ENCODE measurements at places on chromosomes 16 and 17.

DNA sequence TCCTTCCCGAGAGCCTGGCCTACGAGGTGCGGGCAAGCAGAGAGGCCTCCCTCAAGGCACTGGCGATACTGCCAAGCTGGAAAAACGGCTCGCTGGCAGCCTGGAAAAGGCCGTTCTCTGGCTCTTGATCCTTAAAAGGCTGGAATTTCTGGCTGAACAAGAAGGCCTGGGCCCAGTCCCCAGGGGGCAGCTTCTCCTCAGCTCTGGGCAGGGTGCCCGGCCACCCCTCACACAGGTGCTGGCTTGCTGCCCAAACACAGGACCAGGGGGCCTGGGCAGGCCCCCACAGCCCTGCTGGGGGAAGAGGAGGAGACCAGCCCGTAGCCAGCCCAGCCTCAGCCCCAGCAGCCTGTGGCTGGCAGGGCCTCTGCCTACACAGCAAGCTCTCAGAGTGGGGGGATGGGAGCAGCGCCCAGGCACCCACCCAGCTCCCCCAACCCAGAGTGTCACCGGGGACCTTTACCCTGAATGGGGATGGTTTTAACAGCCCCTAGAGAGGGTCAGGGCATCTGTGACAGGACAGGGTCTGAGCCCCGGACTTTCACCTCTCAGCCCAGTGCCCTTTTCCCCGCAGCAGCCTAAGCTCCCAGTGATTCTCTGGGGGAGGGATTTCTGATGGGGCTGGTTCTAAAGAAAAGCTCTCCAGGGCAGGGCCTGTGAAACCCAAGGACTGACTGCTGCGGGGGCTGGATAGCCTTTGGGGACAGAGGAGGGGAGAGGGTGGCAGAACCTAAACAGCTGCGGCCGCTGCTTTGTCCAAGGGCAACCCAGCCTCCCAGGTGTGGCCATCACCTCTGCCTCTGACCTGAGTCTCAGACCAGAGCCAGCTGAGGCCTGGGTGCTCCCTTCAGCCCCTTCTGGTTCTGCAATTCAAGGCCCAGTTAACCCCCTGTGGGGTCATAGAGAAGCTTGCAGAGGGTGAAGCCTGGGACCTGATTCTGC lies 38.6 kb upstream of the TOB1 start:
- no peak for DNase-seq

- DNase-seq = peak; percentile 55
Observed at GRCh38 chr17:42819939-42820535, 4.0 kb downstream of the BECN1 start.

DNA sequence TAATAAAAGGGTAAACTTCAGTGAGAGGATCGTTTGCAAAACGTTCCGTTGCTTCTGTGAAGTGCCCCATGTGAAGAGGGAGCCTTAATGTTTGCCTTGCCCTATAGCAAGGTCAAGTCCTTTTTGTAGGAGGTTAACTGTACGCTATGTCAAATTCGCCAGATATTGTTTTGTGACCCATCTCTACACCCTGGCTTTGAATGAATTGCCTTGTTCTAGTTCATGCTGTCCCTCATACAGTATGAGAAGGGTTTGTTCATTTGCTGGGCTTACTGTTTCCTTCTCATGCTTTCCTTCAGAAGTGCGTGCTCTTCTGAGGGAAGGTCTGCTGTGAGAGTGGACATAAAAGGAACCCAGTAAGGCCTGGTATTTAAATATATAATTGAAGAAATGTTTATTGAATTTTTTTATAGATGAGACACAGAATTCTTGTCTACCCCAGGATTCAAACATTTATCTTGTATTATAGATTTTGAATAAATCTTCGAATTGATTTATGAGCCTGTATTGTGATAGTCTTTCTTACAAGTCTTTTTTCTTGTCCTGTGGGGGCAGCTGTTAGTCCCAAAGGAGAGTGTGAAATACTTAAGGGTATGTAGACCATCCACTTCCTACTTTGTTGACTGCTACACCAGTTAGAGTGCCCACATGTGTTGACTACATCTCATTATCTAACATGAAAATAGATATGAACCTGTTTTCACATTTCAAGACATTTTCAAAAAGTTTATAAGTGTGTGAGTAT lies 1.7 kb downstream of the MAP3K3 start:
- DNase-seq = no peak

DNA sequence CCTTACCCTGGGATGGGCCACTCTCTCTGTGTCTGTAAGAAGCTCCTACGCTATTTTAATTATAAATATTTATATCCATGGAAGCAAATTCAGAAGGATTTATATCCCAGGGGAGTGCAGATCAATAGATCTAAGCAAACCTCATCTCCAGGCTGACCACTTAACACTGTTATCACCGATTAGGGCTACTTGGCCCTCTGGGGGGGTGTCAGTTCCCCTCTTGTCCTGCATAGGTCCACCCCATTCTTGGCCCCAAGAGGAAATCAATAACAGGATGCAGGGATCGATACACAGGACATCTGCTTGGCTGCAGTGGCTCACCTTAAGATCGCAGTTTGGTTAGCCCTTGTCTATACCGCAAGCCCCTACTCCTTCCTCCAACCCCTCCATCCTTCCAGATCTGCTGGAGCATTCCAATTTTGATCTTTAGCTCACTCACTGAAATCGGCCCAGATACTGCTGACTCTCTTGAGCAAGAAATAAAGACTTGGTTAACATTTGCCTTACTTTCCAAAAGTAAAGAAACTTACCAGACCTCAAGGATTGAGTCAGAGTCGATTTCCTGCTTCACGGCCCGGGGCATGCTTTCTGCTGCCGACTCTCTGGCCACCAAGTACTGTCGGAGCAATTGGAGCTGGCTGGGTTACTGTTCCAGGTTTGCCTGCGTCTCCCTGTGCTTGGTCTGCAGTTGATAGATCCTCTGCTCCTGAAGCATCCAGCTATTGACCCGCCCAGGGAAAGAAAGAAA lies 112.3 kb upstream of the PMFBP1 start:
- no peak for DNase-seq

DNA sequence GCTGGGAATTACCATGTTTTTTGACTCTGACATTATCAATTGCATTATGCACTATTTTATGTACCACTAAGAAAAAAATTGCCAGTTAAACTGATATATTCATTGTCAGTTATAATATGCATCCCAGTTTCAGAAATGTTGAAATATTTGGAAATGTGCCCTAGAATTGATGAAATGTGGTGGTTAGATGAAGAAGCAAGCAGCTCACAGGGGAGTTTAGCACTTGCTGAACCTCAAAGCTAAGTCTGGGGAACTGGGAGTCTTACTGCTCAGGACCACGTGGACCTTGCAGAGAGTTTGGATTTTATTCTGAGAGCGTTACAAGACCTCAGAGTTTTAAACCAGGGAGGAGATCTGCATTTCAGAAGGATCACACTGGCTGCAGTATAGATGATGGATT lies 67.9 kb downstream of the TNRC6C start:
- no peak for DNase-seq

DNA sequence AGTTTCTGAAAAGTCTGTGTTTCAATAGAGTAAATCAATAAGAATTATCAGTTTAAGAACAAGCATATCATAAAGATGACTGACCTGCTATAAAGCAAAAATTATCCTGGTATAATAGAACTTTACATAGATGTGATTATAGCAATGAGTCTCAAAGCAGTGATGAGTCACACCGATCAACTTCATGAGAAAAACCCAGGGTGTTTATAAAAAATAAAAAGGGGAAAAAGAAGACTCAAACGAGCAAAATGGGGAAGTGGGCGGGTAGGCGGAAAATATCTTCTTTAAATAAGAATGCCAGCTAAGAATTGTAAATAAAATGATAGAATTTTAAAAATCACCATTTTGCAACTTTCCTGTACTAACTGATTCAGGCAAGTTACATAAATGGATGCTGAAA lies 46.8 kb downstream of the BRIP1 start:
- DNase-seq = peak; percentile 1

DNA sequence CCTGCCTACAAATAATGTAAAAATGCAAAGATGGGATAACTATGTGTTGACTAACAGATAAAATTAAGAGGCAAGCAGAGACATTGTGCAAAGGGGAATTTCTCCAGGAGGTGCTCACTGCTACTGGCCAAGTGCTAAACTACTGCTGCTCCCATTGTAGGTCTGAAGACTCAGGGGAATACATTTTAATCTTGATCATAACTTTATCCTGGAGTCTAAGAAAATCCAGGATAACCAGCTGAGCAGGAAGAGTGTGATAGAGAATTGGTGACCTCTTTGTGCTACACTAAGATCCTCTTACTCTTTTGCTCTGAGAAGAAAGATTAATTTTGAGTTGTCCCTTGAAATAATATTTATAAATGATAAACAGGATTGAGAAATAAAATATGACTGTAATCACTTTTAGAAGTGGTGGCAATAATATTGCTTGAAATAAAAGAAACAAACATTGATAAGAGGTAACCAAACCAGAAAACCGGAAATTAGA lies 5.9 kb downstream of the RNF43 start:
- no peak for DNase-seq

GRCh38 chr16:63157818-63158217 lies 1121.6 kb upstream of the CDH8 start:
- no peak for DNase-seq

GRCh38 chr17:3946711-3947235 lies 17.5 kb downstream of the ATP2A3 start:
- DNase-seq = no peak

DNA sequence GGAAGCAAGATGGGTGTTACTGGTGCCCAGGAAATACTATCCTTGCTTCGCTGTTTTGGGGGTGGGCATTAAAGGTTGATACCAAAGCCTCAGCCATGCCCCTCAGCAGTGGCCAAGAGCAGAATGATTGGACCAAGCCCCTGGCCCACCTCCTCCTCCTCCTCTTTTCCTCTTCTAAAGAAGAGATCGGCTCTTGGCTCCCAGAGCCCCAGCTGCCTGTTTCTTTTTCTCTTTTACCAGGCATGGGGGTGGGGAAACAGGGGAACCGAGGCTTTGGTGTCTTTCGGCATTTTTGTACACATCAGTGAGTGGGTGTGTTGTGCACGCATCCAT lies 5.8 kb downstream of the THRA start:
- no peak for DNase-seq

GRCh38 chr17:40645291-40645690 lies 2.3 kb downstream of the SMARCE1 start:
- DNase-seq = no peak

- DNase-seq = no peak
Observed at GRCh38 chr16:9055661-9056060, 35.8 kb upstream of the HAPSTR1 start.

GRCh38 chr16:76335180-76335974 lies 58.2 kb downstream of the CNTNAP4 start:
- DNase-seq = no peak

GRCh38 chr17:67999291-67999911 lies 3.1 kb upstream of the C17orf58 start:
- DNase-seq = no peak

GRCh38 chr16:2686912-2687507 lies 4.7 kb downstream of the KCTD5 start:
- peak; percentile 17 for DNase-seq

DNA sequence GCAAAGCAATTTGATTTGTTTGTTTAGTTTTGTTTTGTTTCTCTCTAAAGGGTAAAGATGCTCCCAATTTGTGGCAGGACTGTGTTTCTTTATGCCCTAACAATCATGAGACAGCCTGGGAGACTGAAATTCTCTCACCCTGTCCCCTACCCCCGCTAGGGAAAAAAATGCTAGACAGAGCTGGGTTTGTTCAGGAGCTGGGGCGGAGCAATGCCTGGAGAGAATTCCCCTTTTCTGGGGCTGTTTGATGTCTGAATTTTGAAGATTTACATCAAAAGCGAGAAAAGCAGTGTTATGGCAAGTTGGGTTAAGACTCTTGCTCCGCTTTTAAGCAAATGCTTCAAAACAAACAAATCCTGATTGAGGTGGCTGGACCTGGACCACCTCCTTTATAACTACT lies 8.4 kb downstream of the MAF start:
- DNase-seq = no peak

DNA sequence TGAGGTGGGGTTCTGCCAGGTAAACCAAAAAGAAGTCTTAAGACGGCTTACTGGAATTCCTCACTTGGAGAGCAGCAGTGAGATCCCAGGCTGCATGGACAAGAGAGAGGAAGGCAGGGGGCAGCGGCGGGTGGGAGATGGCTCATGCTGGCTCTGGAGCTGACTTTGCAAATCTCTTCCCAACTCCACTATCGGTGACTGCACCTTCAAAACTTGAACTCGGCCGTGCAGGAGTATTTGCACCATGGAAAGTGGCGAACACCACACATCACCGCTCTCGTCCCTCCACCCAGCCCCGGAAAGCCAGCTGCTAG lies 16.7 kb downstream of the CA5A start:
- no peak for DNase-seq

- DNase-seq = no peak
Observed at GRCh38 chr17:7223375-7223774, 3.6 kb downstream of the ACADVL start.

DNA sequence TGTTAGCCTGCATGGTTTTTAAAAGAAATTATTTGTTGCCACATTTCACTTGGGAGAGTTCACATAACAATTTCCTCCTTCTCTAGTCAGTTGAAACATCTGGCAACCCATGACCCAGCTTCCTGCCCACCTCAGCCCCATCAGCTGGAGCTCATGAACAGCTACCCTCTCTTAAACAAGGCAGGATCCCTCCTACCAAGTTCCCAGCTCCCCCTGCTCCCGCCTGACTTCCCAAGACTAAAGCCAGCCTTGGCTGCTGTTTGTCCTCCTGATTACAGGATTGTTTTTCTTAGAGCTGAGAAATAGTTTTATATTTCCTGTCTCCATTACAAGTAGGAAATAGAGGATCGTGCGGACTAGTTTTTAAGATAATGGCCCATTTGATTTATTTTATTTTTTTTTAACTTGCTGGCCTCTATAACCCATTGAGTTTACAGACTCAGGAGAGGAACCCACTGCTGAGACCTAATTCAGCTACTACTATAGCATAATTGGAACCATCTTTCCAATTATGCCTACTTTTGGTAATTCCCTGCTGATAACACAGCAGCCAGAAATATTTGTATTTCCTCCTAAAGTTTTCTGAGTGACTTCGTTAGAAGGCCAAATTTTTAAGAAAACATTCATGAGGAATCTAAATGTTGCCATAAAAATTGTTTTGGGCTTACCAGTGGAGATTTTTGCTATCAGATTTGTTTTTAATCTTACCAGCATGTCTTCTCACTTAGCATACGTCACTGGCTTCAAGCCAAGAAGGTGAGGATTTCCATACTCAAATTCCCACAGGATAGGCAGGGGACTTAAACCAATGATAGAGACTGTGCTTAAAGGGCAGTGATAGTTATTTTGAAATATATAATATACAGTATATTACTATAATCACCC lies 90.0 kb downstream of the ELAC2 start:
- no peak for DNase-seq

DNA sequence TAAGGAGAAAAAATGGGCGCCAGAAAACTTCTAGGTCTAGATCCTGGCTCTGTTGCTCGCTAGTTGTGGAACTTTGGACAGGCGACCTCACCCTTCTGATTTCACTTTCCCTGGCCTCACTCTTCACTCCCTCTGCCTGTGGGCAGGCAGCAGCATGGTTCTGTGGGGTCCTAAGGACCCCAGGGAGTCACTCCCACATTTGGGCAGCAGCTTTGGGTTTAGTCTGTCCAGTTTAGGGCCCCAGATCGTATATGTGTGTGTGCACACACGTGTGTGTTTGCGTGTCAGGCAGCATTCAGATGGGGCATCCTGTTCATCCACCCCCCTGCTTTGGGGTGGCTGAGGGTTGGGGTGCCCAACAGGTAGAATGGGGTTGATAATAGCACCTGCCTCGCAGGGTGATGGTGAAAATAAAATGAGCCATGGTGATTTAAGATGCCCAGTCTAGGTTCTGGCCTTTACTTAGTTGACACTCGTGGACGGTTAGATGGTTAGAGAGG lies 102.2 kb downstream of the RAB11FIP4 start:
- DNase-seq = no peak

Data from CD4-positive, alpha-beta T cell treated with Interleukin-15 for 4 hours (primary cell).